Activated CD8-positive, alpha-beta memory T cell treated with anti-CD3 and anti-CD28 coated beads for 4 hours (primary cell): ENCODE measurements at places on chromosomes 4 and X.

DNA sequence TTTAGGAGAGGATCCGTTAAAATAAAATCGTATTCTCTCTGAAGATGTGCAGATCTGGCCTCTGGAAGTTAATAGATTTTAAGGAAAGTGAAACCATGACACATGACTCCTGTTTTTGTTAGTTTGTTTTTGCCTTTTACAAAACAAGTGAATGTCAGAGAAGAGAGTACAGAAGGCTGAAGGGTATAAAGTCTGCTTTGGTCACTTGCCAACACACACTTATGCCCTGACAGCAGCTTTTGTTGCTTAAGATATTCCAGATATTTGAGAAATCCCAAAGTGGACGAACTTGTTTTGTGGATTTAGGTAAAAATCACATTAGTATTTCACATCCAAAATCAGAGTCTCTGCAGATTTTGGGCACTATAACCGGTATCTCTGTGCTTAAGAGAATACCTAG lies 192.4 kb upstream of the RASGEF1B start:
- no peak for DNase-seq

- no peak for DNase-seq
These were observed 59.0 kb upstream of the C1QTNF7 start for GRCh38 chr4:15368856-15369255.

DNA sequence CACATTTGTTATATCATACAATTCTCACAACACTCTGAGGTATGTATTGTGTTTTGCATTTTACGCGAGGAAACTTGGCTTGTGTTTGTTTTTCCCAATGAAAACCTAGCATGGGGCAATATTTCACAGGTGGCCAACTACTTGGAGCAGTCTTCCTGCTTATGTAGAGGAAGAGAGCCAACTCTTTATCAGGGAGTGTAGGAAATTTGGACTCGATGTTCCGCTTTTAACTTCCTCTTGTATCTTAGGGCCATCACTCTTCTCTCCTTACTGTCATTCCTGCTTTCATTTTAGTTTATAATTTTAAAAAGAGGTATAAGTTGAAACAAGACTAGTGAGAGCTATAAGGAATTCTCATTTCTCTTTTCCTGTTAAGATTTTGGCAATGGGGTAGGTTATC lies 107.7 kb upstream of the RPS6KA3 start:
- no peak for DNase-seq

DNA sequence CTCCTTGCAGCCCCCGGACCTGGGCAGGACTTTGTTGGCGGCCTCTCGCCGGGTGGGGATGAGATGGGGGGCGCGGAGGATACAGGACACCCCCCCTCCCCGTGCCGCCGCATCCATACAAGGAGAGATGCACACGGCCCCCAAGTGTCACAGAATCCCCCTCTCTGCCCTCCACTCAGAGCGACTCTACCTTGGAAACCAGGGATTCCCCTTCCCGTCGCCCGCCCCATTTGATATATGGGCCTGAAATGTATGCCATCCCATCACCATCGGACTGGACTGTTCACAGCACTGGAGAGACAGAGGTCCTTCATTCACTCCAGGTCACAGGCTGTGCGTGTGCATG lies 426 bp downstream of the PORCN start:
- no peak for DNase-seq

DNA sequence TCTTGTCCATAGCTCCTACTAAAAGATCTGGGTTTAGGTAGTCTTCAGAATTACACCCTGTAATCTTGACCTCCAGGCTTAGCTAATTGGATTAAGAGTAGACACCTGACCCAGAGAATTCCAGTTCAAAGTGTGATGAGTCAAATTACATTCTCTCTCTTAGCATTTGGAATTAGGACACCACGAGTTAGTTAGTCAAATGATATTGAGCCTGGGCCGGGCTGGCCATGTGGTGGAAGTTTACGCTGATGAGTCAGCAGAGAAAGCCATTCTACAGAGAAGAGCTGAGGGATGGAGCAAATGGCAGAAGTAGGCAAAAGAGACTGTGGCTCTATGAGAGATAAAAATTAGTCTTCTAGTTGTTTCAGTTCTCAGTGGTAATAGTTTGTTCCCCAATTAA lies 31.1 kb downstream of the CEP44 start:
- no peak for DNase-seq

- no peak for DNase-seq
These were observed 67.0 kb upstream of the KLHL13 start for GRCh38 chrX:118183606-118184005.

GRCh38 chr4:70714079-70714887 lies 7.5 kb upstream of the RUFY3 start:
- DNase-seq: no peak

DNA sequence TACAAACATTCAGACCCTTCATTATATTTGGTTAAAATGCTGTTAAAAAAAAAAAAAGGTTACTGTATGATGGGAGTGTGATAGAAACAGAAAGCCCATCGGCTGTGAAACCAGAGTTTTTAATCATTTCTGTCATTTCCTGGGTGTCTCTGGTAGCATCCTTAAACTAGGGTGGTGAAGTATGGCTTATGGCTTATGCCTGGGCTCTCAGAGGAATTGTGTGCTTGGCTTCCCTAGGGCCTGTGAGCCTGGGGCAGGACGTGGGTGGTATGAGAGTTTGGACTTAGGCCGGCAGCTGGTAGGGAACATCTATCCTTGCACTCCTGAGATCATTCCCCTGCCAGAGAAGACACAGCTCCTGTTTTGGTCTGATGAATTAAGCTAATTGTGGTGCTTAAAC lies 52.2 kb downstream of the DCUN1D4 start:
- no peak for DNase-seq

- no peak for DNase-seq
These were observed 32.6 kb upstream of the ZFP42 start for GRCh38 chr4:187962926-187963325.

DNA sequence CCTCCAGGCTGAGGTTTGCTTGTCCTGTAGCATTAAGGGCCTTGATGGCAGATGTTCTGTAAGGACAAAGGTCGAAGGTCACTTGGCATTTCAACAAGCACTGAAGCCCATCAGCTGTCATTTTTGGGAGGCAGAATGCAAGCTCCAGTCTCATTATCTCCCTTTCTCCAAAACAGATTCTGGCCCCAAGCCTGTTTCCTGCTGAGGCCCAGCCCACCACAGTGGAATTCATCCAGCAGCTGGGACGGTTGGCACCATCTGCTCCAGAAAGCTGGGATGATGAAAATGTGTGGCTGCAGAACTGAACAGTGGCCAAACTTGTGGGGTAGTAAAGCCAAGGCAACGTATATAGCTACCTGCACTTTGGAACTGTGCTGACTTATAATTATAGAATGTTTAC lies 17.7 kb upstream of the PPEF2 start:
- no peak for DNase-seq

DNA sequence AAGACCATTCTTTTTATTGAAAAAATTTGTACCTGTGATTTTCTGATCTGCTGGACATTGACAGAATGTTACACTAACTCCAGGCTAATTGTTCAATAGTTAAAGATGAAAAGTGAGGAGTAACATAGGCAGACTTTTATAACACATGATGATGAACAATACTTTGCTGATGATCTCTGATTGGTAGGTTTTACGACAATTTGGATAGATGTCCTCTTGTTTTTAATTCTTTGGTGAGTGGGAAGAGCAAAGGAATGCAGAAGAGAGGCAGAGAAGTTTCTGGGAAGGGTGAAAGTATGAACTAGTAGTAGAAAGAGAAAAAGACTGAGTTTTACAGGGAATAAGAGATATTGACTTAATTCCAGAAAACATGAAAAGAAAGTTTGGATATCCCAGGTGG lies 267.3 kb upstream of the HAND2 start:
- DNase-seq: no peak

GRCh38 chr4:57312296-57312695 lies 202.1 kb upstream of the IGFBP7 start:
- DNase-seq: no peak

- DNase-seq: no peak
These were observed 639.6 kb downstream of the IQCM start for GRCh38 chr4:149176039-149176438.

DNA sequence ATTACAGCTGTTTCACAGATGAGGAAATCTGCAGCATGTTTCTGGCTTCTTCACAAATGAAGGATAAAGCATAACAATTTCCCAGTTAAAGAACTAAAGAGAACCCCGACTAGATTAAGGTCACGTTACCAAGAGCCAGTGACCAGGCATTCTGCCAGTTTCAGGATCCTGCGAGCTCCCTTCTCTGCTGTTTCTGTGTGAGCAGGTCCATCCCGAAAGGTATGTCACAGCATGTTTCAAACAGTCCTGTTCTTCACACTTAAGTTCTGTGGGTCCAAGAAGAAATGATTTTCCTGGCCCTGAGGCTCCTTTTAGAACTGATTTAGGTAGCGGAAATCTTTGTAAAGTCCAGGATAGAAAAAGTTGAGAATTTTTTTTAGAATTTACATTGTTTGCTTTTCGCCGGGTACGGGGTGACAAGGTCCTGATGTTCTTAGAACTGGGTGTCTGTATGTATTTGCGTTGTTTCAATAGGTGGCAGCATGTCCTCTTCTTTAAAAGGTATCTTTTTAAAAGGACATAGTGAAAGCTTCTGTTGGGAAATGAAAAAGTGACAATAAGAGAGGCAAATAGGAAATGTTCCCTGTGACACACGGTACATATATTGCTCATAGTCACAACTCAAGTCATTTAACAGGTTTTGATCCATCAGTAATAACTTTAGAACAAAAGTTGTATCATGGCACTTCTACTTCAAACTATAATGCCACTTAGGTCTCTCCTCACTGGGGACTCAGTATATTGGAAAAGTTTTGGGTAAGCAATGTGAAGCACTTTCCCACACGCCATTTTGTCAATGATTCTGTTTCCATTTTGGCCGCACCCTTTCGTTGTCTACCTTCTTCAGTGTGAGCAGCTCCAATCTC lies 18.4 kb downstream of the IL21 start:
- no peak for DNase-seq

DNA sequence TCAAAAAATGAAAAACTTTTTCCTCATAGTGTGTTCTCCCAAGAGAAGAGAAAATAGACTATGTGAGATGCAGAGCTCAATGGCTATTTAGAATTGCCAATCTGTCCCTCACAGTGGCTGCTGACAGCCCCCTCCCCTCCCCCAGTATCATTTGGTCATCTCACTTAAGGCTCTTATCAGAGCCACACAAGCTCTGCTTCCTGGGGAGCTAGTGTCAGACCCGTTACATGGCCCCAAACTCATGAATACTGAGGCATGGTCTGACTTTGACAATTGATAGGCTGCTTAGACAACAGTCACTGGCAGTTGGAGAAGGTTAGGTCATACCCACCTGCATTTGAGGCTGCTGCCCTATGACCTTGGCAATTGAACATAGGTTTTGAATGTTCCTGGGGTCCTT lies 15.3 kb downstream of the RNF150 start:
- DNase-seq: no peak

DNA sequence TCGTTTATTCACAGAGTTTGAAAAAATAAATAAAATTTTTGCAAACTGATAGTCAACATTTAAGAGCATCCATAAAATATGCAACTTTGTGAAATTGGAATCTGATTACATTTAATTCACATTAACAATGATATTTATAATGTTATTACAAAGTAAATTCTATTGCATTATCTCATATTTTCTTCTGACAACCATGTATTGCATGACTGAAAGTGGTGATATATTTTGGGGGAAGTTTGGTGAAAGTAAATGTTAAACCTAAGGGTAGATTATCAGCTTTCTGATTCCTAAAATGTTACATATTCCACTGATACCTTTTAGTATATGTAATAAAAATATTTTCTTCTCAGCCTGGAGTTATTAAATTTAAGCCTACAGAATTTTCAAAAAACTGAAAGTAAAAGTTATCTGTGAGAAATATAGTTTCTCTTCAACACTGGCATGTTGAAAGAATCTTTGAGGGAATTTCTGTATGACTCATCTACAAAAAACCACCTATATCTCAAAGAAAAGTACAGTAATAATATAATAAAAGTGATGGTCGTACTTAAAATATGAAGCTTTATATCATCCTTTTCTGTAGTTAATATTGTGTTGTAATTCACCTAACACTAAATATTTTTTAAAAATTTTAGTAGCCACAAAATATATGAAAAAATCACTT lies 1179.6 kb upstream of the PCDH7 start:
- no peak for DNase-seq

GRCh38 chrX:71195964-71196649 lies 26.9 kb upstream of the GJB1 start:
- no peak for DNase-seq

- DNase-seq: no peak
These were observed 633.2 kb upstream of the ACTRT1 start for GRCh38 chrX:128685387-128685786.

DNA sequence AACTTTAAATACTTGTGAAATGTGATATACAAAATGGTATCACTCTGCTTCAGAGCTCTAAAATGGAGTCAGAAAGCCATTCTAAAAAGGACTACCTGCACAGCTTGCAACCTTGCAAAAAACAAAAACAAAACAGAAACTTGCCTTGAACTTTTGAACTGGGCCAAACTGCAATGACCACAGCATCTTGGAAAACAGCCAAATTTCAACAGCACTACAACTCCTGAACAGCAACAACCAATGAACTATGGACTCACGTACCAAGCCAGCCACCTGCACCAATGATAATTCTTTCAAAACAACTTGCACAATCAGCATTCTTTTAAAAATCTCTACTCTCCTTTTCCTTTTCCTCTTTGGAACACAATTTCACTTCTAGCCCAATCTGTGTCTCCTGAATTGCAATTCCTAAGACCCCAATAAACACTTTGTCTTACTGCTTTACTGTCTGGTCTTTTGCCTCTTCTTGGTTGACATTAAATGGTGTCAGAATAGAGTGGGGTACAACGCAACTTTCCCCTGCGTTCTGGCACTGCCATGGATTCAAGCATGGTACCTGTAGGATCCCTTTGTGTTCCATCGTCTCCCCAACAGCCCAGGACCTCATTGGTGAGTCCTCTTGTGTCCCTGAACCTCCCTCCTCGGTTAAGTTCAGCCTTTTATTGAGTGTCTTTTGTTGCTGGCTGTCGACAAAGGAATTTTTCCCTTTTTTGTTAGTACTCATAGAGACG lies 35.7 kb upstream of the FMR1 start:
- DNase-seq: no peak

DNA sequence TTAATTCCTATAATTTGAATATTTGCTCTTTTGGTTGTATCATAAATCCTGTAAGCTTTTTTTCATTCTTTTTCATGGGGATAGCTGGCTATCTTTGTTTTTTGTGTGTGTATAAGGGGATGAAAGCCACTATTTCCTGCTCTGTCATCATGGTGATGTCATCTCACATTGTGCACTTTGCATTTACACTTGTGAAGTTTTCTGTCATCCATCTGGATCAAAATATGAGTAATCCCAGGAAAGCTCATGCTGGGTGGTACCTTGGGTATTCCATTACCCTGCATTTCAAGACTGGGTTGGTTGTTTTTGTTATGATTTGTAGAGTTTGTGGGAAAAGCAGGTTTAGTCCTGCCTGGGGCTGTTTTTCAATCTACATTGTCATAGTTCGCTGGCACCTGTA lies 367.3 kb downstream of the CHIC1 start:
- no peak for DNase-seq

GRCh38 chrX:30521440-30522182 lies 56.0 kb downstream of the TASL start:
- DNase-seq: no peak

GRCh38 chr4:11232015-11232414 lies 196.7 kb downstream of the HS3ST1 start:
- DNase-seq: no peak
